ENCODE measurements at places on chromosomes 11 and 22.

DNA sequence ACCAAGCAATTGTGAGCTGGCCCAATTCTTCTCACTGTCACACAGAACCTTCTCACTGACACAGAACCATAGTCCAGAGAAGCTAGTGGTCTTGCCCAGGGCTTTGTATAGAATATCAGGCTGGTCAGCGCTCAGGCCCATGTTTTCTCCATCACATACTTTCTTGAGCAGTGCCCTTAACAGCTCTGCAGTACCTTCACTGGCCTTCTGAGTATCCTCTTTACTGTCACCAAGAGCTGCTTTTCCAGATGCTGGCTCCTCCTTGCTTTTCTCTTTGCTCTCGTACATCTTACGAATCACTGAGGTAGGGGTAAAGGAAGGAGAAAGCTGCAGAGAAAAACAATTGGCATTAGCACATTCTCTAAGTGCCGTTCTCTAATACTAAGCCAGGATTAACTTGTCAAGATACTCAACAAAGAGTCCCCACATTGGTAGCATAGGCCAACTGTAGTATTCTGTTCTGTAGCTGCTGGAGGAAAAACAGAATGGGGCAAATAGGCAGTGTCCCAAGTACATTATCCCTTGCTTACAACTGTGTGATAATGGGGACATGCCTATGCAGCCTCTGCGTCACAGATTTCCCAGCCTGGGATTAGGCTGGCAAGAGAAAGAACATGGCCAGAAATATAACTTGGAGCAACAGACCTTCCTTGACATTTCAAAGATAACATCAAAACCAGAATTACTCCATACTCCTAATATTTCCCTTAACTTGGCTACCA lies 43.5 kb downstream of the DRG1 start:
- no peak for DNase-seq

GRCh38 chr11:13102513-13102840 lies 93.4 kb downstream of the RASSF10 start:
- DNase-seq: no peak

DNA sequence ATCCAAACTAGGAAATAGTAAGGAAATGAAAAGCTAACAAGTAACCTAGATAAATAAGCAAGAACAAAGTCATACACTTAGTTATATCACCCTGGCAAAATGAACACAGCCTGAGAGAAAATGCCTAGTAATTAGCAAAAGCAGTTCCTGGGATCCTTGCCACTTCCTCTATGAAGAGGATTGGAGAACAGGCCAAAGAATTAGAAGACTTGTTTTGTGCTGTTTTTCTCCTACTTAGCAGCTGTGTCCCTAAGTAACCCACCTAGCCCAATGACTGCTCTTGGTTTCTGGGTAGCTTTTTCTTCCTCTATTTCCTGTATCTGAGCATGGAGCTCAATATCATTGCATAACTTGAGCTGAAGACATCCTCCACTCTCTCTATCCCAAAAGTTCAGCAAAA lies 713.9 kb downstream of the ETS1 start:
- DNase-seq: no peak

DNA sequence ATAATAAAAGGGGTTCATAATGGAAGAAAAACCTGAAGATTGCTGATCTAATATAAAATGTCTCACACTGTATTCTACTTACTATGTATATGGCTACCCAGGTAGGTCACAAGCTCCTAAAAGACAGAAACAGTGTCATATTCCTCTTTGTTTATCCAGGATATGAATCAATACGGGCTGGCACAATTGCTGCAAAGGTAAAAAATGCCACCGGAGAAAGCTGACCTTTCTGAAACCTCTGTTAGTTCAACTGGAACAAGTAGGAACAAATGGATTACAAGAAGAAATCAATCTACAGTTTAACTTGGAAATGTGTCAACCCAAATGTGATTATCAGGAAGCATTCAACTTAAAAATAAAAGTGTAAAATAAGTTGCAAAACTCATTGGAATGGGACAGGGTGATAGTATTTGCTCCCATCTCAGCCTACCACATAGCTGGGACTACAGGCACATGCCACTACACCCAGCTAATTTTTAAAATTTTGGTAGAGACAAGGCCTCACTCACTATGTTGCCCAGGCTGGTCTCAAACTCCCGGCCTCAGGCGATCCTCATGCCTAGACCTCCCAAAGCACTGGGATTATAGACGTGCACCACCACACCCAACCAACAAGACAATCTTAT lies 27.6 kb downstream of the SLC35F2 start:
- DNase-seq: no peak

DNA sequence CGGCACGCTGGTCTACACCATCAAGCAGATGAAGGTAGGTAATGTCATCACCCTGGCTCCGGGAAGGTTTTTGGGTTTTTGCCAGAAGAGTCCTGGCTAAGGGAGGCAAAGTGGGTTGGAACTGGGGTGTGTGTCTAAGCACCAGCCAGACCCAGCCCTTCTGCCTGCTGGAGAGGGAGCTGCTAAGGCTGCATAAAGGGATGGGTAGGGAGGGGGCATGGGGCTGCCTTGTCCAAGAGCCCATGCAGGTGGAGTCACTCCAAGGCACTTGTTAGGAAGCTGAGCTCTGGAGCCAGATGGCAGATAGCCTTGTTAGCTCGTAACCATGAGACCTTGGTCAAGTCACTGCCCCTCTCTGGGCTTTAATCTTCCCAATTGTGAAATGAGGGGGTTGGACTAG lies 48.0 kb downstream of the TIMP3 start:
- DNase-seq: no peak

DNA sequence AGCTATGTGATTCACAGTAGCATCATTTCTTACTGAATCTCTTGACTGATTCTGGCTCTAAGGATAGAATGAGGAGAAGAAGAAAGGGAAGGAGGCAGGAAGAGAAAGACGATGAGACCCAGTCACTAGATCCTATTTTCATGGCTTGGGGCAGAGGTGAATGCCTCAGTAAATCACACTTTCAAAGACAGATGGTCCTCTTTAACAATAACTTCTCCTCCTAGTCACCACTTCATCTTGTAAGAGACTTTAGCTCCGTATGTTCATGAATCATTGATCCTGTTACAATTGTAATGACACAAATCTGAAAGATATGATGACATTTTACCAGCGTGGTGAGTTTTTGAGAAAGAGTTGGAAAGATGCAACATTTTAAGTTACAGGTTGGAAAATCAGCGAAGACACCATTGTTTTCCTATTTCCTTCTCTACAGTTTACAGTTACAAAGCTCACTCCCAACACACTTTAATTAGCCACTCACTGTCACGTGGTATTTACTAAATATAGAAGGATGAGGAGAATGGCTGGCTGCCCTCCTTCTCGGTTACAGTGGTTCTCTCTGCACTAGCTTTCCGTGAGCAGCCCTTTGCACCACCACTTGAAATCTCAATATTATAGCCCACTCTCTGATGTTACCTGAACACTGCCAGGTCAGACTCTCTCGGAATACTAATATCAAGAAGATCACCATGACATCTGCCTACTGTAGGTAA lies 205.8 kb downstream of the CADM1 start:
- DNase-seq: no peak

GRCh38 chr11:76115555-76115954 lies 90.7 kb downstream of the WNT11 start:
- no peak for DNase-seq

DNA sequence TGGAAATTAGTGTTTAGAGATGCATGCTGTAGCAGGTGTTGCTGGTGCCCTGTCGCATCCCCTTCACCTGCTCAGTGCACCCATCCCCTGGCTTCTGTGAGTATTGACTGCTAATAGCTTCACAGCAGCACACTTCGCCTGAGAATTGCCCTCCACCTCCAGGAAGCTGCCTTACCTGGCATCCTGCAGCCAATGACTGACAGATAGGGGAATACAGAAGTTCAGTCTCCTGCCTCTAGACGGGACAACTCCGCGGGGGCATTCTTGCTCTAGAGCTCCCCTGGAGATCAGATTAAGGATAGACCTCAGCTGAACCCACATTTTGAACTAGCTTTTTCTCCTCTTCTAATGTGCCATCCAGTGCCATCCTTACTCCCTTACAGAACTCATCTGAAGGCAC lies 9.3 kb upstream of the CD3E start:
- DNase-seq: no peak

DNA sequence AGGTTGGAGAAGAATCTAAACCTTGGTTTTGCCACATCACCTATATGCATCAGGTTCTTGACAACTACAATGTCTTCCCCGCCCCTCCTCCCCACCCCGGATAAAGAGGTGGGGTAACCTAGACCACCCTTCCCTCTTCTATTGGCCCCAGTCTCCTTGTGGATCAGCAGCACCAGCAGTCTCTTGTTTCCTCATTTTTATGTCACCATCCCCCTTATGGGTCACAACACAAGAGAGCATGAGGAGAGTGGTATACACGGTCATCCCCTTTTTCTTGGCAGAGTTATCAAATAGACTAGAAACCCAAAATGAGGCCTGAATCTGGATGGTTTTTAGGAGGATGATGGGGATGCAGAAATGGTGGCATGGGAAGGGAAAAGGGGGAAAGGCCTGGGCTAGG lies 1.2 kb downstream of the MS4A4E start:
- DNase-seq: no peak
